ENCODE measurements at places on chromosomes 7 and 10. TPM values are rescaled to one million over a fixed set of nuclear protein-coding genes. Genes with fewer than 3 reads are reported as not detected.

DNA sequence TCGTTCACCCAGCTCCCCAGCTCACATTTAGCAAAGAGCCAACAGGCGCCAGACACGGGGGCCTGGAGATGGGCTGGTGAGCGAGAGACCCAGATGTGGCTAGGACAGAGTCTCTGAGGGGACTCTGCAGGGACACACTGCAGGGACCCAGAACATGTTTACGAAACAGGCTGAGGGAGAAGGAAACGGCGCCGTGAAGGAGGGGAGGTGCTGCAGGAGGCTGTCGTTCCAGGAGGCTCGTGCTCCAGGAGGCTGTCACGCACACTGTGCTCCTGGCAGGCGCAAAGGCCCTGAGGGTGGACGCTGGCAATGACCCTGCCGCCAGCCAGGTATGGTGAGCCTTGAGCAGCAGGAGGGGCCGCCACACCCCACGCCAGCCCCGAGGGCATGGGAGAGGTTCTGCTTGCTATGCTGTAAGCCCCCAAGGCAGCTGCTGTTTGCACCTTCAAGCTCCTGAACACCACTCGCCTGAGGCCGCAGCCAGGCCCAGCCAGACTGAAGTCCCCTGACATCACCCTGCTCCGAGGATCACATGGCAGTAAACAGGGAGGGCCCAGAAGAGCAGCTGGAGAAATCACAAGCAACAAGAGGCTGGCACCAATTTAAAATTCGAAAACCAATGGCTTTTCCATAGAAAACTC lies 27.3 kb downstream of the ADAP1 start:
- no peak for DNase-seq

DNA sequence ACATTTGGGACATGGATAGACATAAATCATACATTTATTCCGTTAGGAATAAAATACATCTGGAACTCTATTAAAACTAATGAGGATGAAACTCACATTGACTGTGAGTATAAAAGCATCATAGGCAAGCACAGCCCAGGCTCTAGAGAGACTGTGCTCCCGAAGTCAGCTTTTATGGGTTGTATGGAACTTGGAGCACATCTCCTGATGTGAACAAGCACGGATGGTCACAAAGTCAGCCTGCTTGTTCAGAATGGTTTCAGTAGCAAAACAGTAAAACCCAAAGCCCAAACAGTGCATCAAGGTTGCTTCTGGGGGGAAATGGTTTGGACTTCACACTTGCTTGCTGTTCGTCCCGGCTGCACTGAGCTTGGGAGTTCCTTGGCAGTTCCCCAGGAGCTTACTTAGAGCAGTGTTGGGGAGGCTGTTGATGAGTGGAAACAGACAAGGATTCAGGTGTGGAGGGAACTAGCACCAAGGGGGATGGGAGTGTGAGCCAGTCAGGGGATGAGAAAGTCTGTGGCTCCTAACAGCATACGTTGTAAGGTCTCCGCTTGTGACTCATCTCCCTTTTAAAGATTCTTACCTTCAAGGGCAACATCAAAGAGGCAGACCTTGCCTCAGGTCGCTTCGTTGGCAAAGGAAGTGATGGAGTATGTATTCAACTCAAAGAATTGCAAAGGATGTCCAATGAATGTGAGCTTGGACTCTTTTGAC lies 19.7 kb upstream of the ITGA8 start:
- no peak for DNase-seq

- no peak for DNase-seq
Observed at GRCh38 chr7:22326181-22326580, 30.8 kb downstream of the RAPGEF5 start.

RHEB gene
- 40.3 TPM for total RNA-seq

CCDC172 gene
- total RNA-seq, result not detected

AOAH gene
- total RNA-seq, result 30.3 TPM

UPK3B gene
- 1.3 TPM for total RNA-seq

DNA sequence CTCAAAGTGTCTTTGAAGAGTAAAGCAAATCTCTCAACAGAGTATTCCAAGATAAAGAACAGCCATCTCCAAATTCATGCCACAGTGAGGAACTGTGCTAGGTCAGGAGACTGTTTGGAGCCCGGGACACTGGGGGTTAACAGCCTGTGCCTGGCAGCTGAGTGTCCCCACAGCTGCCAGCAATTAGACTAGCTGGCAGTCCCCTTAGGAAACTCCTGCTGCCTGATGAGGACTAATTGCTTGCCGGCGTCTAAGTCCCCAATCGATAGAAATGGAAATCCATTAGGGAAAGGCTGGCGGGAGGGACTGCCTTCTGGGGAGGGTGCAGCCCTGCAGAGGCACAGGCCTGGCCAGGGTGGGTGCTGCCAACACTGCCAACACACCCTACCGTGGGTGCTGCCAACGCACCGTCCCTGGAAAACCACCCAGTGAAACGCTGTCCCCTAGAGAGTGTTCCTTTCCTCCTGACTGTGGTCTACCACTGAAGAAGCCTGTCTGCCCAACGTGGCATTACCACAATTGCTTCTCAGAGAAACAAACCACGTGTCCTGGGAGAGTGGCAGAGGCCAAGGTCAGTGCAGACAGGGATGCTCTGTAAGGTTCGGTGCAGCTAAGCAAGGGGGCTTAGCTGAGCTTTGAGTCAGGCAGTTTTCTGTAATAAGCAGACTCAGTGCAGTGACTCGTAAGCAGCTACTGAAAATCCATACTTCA lies 60.8 kb downstream of the XRCC2 start:
- no peak for DNase-seq

TCERG1L gene
- total RNA-seq, result not detected

DNA sequence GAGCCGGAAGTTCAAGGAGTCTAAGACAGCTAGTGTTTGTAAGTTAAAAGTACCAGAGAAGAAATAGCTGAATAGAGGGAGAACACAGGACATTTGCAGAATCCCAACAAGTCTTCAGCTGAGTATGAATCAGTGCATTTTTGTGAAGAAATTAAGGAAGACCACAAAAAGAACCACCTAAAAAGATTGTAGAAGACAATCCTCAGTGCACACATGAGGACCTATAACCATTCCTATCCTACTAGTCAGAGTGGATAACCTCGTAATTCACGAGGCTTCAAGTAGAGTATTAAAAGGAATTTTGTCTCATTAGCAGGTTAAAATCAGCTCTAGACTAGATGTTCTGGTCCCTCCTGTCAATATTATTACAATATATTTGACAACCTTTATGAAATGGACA lies 295.4 kb upstream of the KAT6B start:
- no peak for DNase-seq

GRCh38 chr7:20748853-20749252 lies 37.8 kb downstream of the SP8 start:
- DNase-seq, result no peak

DNA sequence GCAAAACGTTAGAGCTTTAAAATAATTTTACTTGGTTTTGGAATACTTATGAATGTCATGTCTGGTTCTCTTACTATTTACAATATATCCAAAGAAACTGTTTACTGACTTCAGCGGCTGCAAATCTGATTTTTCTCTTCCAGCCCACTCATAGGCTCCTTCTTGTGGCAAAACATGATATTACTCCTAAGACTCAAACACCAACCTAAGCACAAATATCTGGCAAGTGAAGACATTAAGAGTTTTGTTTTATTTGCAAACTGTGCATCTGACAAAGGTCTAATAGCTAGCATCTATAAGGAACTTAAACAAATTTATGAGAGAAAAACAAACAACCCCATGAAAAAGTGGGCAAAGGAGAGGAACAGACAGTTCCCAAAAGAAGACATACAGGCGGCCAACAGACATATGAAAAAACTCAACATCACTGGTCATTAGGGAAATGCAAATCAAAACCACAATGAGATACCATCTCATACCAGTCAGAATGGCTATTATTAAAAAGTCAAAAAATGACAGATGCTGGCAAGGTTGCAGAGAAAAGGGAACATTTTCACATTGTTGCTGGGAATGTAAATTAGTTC lies 20.3 kb upstream of the GJC3 start:
- no peak for DNase-seq

HOXA1 gene
- total RNA-seq, result 0.14 TPM

LIPK gene
- total RNA-seq, result not detected

DNA sequence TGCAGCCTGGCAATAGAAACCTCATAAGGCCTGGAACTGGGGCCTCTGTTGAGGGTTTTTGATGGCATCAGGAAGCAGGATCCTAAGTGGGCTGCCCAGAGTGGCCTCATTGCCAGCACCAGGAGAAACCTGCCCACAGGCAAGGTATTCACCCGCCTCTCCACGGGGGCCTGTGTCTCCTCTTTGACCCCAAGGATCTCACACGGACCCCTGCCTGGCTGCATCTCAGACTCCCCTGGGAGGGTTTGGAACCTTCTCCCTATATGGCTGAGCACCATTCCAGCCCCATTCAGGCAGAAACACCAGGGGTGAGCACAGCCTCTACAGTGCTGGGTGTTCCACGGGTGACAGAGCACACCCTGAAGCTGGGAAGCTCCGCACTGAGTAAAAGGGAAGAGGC lies 14.6 kb upstream of the C10orf71 start:
- DNase-seq, result no peak

DNA sequence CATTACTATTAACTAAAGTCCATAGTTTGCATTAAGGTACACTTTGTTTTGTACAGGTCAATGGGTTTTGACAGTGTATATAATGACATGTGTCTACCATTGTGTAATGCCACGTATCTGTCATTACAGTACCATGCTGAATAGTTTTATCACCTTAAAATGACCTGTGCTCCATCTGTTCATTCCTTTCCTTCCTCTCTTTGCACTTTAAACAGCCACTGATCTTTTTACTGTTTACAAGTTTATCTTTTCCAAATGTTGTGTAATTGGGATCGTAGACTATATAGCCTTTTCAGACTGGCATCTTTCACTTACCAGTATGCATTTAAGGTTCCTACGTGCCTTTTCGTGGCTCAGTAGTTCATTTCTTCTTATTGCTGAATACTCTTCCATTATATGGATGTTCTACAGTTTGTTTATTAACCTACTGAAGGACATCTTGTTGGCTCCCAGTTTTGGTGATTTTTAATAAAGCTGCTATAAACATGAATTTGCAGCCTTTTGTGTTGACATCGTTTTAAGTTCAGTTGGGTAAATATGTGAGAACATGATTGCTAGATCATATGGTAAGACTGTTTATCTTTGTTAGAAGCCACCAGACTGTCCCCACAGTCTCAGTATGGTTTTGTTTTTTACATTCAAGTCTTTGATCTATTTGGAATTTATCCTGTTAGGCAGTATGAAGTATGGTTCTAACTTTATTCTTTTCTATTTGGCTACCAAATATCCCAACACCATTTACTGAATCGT lies 24.7 kb downstream of the STAM start:
- DNase-seq, result no peak

DNA sequence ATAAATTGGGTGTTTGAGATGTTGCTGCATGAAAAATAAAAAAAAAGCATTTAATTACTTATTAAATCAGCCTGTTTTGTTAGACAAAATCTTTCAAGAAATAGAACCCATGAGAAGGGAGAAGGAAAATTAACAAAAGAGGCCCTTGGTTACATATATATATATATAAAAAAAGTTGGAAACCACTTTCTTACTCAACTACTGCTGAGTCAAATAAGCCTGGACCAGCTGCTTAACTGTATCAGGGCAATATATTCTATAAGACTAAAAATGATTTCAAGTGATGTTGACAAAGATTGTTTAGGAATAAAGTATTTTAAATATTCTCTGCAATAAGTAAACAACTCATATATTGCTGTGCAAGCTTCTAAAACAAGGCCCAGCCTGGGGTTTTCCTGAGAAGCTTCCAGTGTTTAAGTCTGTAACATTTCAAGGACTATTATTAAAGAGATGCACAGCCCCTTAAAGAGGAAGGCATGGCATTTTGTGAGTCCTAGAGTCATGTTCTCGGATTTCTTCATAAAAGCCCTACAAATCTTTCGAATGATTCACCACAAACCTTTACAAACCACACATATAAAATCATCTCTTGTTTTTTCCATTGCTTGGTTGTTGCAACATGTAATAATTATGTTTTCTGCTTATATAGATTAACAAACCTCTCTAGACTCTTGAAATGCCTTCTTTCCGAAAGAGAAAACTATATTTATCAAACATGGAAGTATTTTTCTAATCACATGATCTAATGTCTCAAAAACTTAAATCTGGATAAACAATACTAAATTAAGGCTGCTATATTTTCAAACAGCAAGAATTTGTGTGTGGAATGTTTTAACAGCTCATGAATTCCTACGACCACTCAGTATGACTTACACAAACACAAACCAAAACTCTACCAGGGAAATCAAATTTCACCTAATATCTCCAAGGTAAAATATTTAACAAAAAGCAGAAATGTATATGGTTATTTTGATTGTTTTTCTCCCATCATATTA lies 14.3 kb downstream of the JAZF1 start:
- DNase-seq, result no peak

MBL2 gene
- total RNA-seq, result not detected

- DNase-seq, result no peak
Observed at GRCh38 chr7:55069271-55069792, 50.5 kb downstream of the EGFR start.

DNA sequence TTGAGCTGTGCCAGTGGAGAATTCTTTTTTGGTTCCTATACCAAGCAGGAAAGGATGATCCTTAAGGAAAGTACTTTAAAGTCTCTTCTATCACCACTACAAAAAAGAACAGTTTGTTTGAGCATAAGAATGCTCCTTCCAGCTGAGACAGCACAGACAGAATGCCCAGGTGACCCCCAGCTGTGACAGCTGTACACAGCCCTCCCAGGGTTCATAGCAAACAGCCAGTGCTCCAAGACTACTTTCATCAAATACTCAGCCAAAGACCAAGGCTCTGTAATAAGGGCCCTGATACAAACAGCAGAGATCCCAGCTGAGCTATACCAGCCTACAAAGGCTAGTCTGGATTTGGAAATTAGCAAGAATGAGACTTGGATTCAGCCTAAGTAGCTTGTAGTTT lies 65.7 kb downstream of the NXPH1 start:
- DNase-seq, result no peak

DNA sequence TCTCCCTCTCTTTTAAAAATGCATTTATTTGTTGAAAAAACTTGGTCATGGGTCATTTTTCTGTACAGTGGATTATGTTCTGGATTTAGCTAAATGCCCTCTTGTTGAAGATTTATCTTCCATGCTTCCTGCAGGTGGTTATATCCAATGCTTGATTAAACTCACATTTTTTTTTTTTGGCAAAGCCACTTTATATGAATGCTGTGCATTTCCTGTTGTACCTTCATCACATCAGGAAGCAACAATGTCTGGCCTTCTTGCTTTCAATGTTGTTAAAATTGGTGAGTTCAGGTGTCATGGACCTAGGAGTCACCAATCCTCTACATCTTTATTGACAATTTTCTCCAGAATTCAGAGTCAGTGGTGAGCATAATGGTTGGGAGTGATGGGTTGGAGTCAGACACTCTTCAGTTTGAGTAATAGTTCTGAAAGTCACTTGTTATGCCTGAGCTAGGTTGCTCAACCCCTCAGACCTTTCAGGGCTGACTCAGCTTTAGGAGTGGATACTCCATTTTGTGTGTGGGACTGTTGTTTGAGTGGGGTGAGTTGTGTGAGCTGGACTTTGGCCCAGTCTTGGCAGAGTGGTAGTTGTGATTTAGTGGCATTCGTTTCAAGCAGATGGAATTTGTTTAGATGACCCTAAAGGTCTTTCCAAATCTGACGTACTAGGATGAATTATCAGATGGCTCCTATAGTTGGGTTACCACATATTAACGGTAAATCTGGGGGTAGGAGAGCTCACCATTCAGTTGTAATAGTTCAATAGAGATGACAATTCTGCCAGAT lies 213.5 kb upstream of the ZNF32 start:
- DNase-seq, result no peak

GRCh38 chr10:21721000-21721665 lies 187.1 kb downstream of the MLLT10 start:
- no peak for DNase-seq

GRCh38 chr7:104878577-104878976 lies 135.4 kb upstream of the KMT2E start:
- no peak for DNase-seq

NODAL gene
- not detected for total RNA-seq
